ENCODE measurements at places on chromosomes 7 and 10. TPM values are rescaled to one million over a fixed set of nuclear protein-coding genes. Genes with fewer than 3 reads are reported as not detected.

DDX56 gene
- total RNA-seq: 113 TPM

PIP gene
- total RNA-seq: not detected

ESYT2 gene
- 36.7 TPM for total RNA-seq

TRPV6 gene
- total RNA-seq: 0.81 TPM

PTPN20 gene
- not detected for total RNA-seq

DOCK4 gene
- 4.9 TPM for total RNA-seq

DNA sequence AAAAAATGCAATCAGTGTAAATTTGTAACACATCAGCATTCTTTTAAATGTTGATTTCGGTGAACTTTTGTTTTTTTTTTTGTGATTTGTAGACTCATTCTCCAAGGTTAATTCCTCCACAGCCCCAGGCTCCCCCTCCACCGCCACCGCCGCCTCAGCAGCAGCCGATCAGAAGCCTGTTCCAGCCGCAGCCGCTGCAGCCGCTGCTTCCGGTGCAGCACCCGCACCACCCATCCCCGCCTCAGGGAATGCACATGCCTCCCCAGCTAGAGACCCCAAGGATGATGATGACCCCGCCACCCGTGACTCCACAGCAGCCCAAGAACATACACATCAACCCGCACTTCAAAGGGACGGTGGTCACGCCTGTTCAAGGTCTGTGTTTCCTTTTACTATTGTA, 66.6 kb downstream of the RBM33 start:
- no peak for DNase-seq

DNA sequence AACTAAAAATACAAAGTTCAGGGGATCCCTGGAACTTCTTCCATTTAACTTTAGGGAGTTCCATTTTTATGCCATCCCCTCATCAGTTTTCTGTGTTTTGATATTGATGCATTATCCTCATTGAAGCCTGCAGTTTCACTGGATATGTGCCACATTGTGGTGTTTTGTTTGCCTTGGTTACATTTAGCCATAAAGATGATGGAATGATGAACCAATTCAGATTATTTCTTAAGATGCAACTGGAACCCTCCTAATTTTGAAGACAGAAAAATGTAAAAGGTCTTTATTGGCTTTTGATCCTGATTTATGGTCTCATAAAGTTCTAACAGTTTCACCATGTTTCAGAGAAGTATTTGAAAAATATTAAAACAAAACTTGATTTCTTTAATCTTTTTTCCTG, 314.2 kb upstream of the KLF6 start:
- no peak for DNase-seq

DNA sequence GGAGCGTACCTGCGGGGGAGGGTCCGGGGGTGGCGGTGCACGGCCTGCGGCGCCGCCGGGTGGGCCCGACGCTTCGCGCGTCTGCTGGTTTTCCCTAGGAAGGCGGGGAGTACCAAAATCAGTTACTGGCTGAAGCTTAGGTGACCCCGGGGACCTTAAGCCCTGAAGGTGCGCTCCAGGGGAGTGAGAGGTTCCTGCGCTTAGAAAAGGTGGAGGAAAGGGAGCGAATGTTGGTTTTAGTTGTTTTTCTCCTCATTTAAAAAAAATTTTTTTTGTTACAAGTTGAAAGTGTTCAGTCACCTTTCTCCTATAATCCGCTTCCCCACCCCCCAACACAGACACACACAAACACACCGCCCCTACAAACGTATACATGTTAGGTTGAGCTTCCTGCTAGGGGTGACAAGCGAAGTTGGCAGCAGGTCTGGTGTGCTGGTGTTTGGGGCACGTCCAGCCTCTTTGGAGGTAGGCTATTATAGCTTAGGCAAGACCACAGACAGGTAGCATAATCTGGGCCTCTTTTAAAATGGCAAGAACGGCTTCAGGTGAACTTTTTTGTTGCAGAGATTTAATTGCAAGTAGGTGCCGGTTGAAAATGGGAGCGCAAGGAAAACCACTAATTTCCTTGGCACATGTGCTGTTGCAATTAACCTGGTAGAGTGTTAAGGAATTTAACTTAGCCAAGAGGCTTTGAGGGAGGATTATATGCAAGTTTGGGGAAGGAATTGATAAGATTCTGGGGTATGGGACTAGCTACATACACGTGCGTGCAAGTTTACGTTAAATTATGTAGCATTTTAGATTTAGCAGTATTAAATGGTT, 945 bp downstream of the ADD3 start:
- peak; percentile 42 for DNase-seq

DNA sequence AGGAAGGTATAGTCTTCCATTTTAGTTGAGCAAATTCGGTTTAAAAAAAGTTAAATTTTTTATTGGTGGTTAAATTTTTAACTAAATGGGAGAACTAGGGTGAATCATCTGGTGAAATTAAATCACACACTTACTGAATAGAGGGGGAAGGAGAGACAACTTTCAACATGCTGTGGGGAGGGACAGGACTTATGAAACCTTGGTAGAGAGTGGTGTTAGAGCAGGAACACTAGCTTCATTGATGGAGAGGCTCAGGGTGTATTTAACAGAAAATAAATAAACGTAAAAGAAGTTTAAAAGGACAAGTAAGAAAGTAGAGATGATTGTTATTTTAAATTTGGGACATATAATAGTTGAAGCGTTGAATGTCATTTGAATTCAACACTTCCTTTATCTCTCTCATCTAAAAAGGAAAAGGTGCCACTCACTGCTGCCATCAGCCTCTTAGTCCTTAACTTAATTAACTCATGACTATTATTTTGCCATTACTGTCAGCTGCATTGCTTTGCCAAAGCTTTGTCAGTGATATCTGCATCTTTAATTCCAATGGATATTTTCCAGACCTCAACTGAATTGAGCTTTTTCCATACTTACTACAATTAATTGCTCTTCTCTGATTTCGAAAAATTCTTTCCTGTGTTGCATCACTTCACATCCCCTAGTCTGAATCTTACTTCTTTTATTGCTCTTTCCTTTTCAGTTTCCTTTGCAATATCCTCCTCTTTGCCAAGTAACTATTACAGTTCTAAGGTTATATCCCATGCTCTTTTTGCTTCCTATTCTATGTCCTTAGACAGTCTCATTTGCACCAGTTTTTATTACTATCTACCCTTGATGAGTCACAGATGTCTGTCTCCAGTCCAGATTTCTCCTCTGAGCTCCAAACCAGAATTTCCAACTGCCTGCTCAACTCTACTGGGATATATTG, 71.7 kb downstream of the GNAT3 start:
- no peak for DNase-seq

DNA sequence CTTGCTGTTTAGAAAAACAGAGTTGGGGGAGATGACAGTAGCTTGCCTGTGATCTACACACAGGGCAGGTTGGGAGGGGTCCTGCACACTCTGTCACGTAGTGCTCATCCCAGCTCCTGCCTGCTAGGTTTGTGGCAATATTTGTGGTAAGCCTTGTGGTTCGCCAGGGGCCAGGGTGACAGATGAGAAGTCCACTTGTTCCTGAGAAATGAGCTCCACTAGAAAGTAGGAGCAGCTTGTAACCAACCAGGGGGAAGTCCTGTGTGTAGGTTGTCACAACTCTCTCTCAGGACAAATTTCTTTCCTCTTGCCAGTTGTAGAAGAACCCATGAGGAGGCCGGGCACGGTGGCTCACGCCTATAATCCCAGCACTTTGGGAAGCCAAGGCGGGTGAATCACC, 147.0 kb downstream of the TCF7L2 start:
- peak; percentile 14 for DNase-seq

DNA sequence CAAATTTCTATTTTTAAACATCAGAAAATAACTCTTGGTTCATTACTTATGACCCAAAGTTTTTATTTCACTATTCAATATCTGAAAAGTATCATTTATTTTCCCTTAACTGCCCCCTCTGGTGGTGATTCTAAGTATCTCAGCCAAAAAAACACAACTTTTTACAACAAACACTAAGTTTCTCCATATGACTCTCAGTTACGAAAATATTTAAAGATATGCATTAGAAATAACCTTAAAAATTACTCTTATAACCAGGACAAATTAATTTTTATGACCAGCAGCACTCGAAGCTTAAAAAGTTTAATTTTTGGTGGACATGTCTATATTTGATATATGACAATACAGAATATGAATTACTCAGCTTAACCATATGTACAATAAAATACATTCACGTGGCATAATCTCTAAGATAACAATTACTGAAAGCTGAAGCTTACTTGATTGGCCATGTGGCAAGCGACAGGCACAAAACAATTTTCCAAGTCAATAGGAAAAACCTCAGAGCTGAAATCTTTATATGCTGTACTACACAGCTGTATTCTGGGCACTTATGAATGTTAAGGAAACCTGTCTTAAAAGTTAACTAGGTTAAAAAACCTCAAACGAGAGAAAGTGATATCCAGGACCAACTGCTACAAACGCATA, 2.3 kb downstream of the HNRNPA2B1 start:
- no peak for DNase-seq

GRCh38 chr7:121376979-121377378, 19.1 kb downstream of the FAM3C start:
- no peak for DNase-seq

GRCh38 chr7:2480070-2480408, 3.8 kb upstream of the GRIFIN start:
- DNase-seq: no peak

GRCh38 chr10:68153473-68154210, 44.4 kb downstream of the MYPN start:
- DNase-seq: peak; percentile 77

DNA sequence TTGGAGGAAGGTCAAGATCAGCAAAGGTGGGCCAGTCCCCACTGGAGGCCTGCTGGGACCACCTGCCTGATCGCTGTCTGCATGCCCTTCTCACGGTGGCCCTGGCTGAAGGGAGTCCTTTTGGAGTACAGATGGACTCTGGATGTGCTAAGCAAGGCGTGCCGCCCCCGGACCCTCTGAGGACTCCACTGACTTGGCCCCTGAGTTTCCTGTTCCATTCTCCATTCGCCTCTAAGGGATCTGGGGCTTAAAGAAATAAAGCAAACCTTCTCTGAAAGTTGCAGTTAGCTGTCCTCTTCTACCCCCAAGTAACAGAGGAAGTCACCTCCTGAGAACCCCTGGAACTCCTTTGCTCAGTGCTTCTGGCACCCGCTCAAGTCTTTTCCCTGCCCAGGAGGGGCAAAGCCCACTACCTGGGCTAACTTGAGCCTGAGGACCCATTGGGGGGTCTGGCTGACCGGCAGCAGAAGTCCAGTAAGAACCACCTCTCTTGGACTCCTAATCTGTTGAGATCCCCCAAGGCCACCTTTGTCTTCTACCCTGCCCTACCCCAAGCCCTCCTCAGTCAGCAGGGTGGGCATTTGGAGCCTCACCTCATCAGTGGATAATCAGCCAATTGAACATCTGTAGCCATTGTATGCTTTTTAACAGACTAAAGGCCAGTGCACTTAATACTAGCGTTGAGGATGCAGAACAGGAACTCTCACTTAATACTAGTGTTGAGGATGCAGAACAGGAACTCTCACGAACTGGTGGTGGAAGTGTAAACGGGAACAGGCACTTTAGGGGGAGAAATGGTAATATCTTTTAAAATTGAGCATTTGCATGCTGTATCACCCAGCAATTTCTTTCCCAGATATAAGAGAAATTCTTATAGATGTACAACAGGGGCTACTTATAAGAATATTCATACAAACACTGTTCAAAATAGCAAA, 2.2 kb downstream of the TBATA start:
- DNase-seq: no peak

DNA sequence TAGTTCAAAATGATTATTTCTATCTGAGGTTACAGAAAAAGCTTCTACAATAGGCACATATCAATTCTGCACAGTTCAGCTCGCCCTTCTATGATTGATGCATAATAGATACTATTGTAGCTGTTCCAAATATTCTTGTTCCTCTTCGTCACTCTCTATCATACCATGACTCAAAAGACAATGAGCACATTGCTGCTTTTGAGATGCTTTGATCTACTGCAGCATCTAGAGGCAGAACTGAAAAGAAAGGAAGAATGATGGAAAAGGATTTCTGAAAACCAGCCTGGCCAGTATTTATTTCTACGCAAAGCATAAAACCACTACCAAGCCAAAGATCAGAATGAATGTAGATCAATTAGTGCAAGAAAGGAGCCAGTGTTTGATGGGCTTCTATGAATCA, 59.3 kb upstream of the PLXDC2 start:
- DNase-seq: no peak

DNA sequence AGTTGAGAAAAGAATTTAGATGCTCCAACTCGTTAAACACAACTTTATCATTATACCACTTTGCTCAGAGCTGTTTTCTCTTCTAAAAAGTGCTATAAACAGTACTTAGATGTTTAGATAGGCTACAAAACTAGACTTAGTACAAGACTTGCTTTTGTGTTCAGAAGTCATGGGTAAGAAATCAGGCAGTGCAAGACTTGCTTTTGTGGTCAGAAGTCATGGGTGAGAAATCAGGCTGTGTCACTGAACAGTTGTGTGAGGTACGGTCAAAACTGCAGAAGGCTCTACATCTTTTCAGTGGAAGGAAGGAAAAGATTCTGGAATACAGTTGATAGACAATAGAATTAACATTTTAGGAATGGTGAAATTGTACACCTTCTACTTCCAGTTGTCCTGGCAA, 239.7 kb downstream of the DNAJB9 start:
- DNase-seq: no peak

DNA sequence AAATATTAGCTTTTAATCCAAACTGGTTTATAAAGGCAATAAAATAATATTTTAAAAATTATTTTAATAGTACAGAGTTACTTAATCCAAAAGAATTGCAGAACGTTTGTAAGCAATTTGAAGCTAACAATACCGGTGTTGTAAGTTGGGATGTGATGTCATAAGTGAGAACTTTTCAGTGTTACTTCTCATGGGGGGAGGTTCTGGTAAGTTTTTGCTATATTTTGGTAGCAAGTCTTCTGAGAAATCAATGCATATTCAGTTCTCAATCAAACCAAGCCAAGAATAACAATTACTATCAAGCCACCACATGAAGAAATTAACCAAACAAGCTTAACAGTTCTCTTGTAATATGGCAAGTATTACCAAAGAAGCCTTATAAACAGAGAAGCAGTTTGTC, 147.1 kb upstream of the ASAH2 start:
- no peak for DNase-seq

DNA sequence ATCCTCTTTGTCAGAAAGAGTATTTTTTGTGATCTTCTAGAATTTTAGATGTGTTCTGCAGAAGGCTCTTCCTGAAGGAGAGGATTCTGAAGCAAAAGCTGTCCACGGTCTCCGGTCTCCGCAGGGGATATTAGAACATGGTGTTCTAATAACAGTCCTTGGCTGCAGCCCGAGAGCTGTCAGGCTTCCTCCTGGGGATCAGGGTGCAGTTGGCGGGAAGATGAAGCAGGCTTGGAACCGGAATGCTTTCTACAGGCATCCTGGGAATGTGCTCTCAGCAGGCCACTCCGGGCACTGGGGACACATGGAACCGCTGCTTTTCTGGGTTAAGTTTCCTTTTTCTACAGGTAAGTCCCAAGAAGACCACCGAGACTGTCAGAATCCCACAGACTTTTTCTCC, 118.6 kb upstream of the PARD3 start:
- DNase-seq: peak; percentile 39

DNA sequence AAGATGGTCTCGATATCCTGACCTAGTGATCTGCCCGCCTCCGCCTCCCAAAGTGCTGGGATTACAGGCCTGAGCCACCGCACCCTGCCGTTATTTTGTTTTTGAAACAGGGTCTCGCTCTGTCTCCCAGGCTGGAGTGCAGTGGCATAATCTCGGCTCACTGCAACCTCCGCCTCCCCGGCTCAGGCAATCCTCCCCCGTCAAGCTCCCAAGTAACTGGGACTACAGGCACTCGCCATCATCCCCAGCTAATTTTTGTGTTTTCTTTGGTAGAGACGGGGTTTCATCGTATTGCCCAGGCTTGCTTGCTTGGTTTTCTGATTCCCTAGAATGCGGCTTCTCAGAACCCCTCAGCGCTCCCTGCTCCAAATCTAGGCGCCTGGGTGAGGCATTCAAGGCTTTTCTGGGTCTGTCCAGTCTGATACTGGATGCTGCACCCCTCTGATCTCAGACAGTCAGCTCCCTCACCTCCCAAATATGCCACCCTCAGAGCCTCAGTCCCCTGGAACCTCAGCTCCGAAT, 1.3 kb downstream of the TFR2 start:
- no peak for DNase-seq

Data from H9 (cell line).